ENCODE measurements at places on chromosomes 7 and 10.

- DNase-seq: no peak
Measured at GRCh38 chr7:13952921-13953320, 36.5 kb downstream of the ETV1 start.

DNA sequence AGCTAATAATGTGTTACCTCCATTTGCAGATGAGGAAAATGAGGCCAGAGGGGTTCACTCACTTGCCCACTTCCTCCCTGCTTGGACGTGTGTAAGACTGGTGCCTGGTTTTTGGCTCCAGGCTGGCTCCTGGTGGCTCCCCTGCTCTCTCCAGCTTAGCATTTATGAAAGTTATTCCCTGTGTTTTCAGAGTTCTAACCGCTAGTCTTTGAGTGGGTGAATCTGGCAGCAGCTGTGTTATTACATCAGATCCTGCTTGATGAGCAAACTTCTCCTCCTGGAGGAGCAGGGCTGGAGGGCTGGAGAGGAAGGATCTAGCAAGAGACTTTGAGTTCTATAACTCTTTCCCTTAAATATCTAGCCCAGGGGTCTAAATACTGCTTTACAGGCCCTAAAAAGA is 80.9 kb upstream of the AGBL3 start:
- DNase-seq: no peak

DNA sequence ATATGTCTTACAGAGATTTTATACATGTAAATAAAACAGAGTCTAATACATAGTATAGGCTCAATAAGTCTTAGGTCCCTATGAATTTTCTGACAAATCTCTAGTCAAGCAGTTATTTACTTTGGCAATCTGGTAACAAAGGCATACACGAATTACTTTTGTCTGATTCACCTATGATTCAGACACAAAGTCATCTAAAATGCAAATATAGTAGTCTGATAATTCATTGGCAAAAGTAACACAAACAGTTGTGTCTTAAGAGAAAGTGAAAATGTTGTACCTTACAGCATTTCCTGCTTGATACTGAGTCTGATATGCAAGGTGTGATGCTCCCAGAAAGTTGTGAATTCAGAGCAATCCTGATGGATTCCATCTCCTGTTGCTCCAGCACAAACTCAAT is 209.4 kb upstream of the PRSS1 start:
- no peak for DNase-seq

- no peak for DNase-seq
Measured at GRCh38 chr7:105355701-105356100, 33.0 kb downstream of the SRPK2 start.

- DNase-seq: no peak
Measured at GRCh38 chr10:119477444-119477843, 65.1 kb downstream of the RGS10 start.

DNA sequence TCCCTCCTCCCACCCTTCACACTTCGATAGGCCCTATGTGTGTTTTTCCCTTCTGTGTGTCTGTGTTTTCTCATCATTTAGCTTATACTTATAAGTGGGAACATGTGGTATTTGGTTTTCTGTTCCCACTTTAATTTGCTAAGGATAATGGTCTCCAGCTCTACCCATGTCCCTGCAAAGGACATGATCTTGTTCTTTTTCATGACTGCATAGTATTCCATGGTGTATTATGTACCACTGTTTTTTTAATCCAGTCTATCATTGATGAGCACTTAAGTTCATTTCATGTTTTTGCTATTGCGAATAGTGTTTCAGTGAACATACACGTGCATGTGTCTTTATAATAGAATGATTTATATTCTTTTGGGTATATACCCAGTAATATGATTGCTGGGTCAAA is 46.3 kb upstream of the GNAT3 start:
- no peak for DNase-seq

- no peak for DNase-seq
Measured at GRCh38 chr7:46705386-46706255, 784.5 kb upstream of the IGFBP3 start.

GRCh38 chr10:521261-522250 is 167.9 kb downstream of the DIP2C start:
- DNase-seq: no peak

- DNase-seq: no peak
Measured at GRCh38 chr7:114126095-114126494, 207.3 kb upstream of the PPP1R3A start.

GRCh38 chr10:68870545-68871104 is 30.5 kb upstream of the DDX50 start:
- peak; percentile 2 for DNase-seq

DNA sequence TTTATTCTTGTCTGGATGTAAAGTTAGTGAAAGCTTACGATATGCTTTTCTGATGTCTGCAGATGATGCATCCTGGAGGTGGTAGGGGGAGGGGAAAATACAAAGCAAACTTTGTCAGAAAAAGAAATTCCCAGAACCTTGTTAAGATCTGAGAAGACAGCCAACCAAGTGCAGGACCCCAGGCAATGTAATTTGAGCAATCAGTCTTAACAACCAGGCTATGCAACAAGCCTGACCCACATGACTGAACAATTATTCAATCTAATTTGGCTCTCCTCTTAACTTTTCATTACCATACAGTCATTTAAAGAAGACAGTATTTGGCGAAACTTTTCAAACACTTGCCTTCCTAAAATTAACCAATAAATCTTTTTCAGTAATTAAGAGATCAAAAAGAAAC is 74.5 kb downstream of the DNAJC1 start:
- DNase-seq: no peak

GRCh38 chr7:140646931-140647647 is 6.5 kb upstream of the DENND2A start:
- DNase-seq: peak; percentile 16

GRCh38 chr7:50710441-50711154 is 72.1 kb downstream of the GRB10 start:
- DNase-seq: no peak

GRCh38 chr7:11213266-11213665 is 239.6 kb downstream of the PHF14 start:
- no peak for DNase-seq

DNA sequence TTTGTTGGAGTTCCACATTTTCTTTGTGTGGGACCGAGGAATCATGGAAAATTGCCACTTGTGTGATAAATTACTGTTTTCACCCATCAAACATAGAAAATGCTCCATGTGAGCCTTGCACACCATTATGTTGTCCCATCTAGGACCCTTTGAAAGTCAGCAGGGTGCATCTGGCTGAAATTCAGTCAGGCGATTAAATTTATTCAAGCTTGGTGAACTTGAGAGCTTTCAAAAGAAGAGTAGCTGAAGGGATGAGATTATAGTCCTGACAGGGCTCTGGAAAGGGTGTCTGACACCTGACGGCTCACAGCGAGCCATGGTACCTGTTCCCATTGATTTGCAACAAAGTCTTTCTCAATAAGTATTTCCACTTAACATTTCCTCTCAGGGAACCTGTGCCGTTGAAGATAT is 399.7 kb upstream of the ETV1 start:
- DNase-seq: no peak

DNA sequence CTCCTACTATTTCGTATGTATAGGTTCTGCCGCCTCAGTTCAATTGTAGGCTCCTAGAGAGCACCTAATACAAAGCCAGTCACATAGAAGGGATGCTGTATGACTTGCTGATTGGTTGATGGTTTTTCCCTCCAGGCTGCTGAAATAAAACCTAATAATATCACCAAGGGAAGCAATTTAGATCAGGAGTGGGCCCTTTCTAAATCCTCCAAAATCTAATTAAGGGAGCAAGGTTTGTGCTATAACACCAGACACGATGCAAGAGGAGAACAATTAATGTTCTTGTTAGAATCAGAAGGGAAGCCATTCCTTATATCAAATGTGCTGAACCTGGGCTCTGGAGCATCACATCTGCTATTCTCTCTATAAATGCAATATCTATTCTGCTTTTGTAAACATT is 42.0 kb upstream of the SLC13A1 start:
- DNase-seq: no peak

DNA sequence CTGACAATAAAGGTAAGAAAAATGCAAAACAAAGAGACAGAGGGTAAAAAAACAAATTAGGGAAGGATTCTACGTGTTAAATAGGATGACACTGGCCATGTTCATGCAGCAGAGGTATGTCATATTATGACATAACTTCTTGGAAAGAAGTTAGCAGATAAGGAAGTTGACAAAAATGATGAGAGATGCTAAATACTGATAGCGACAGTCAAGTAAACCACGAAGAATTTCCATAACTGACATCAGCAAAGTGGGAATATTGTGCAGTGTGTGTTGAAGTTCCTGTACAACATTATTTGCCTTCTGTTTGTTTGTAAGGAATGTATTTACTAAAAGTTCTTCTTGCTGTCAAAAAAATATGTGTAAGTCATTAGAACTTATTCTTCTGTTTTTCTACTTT is 29.5 kb downstream of the MDH2 start:
- DNase-seq: no peak

GRCh38 chr10:13503745-13504463 is 24.9 kb downstream of the BEND7 start:
- no peak for DNase-seq

- DNase-seq: no peak
Measured at GRCh38 chr7:20010877-20011276, 206.3 kb downstream of the MACC1 start.

GRCh38 chr7:48875045-48875916 is 49.1 kb upstream of the CDC14C start:
- DNase-seq: no peak

DNA sequence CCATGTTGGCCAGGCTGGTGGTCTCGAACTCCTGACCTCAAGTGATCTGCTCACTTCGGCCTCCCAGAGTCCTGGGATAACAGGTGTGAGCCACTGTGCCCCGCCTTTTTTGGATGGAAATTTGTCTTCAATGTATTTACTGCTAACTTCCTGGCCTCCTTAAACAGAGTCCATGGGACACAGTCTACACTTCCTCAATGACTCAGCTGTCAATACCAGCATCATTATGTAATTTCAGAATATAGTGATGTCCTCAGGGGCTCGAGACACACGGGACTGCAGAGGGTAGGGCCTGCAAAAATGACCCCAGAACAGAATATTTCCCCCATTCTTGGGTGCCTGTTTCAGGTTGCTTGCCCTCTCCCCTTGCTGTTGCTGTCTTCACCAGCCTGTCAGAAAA is 31.1 kb downstream of the CAMK2G start:
- no peak for DNase-seq

DNA sequence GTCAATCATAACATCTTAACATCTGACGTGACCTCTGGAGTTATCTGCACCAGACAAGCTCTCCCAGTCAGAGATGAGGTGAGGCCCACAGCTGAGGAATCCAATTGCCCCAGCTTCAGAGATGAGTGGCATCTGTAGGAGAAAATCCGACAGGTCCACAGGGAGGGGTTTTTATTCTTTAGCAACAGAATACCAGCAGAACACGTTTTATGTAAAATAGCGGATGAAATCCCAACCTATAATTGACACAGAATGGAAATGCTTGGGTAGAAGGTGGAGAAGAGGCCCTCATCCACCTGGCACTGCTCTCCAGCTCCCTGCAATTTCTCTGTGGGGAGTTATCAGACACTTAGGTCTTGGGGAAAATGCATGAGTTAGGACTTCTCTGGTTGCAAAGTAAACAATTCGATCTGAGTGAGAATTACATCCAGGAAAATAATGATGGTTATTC is 144.2 kb upstream of the NRP1 start:
- DNase-seq: no peak

- DNase-seq: no peak
Measured at GRCh38 chr7:43768201-43768886, 9.9 kb downstream of the BLVRA start.

DNA sequence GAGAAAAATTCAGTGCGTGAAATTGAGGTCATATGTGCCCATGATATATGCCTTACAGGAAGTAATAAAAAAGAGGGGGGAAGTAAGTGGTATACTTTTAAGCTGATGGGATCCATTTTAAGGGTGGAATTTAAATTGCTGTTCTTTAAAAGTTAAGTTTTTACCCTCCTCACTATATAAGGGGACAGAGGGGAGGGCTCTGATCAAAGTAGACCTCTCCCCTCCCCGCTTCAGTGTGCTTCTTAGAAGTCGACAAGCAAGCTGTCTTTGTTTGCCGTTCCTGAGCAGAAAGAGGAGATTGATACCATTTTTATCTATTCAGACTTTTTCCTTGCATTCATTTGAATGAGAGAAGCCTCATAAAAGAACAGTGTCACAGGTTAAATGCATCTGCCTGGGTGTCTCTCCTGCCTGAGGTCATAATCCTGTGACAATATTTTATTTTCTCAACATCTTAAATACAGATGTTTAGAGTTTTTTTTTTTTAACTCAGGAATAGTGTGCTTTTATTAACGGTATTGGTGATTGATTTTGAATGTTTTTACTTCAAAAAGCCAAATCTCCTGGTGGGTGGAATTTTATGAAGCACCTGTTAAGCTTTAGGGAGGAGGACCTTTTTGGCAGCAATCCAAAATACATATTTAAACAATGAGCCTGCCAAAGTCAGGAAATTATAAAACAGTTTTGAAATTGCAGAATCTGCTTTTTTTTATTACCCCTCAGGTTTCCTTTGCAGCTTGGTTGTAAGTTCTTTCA is 141.7 kb downstream of the KAT6B start:
- peak; percentile 18 for DNase-seq

GRCh38 chr10:18399158-18399557 is 252.2 kb downstream of the NSUN6 start:
- DNase-seq: no peak

DNA sequence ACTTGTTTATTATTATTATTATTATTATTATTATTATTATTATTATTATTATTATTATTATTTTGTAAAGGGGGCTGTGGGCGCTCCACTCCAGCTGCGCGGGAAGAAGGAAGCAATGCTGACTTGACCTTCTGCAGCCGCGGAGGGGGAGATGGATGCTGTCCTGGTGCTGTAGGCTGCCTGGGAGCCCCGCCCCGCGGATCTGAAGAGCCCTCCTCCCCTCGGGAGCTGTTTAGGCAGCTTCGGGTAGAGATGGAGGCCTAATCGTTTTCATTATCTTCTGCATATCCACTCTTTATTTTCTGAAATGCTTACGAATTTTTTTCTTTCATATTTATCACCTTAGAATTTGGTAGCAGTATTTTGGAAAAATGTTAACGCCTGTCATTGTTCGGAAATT is 101.2 kb upstream of the KLF6 start:
- DNase-seq: no peak

- DNase-seq: no peak
Measured at GRCh38 chr7:2540133-2540532, 15.2 kb downstream of the BRAT1 start.

GRCh38 chr7:24828891-24829661 is 71.8 kb upstream of the GSDME start:
- DNase-seq: no peak

GRCh38 chr10:8502573-8502972 is 448.1 kb downstream of the GATA3 start:
- no peak for DNase-seq

GRCh38 chr10:22505911-22506685 is 160.8 kb downstream of the SPAG6 start:
- no peak for DNase-seq

- no peak for DNase-seq
Measured at GRCh38 chr10:132058793-132059759, 6.7 kb upstream of the JAKMIP3 start.

- no peak for DNase-seq
Measured at GRCh38 chr10:14758994-14759664, 15.6 kb downstream of the FAM107B start.

All from central memory CD4-positive, alpha-beta T cell (primary cell).